ENCODE measurements at places on chromosomes 2 and 18. TPM values are rescaled to one million over a fixed set of nuclear protein-coding genes. Genes with fewer than 3 reads are reported as not detected.

The SERPINB7 gene
- 8.7 TPM for total RNA-seq

The CRYGA gene
- not detected for total RNA-seq

The DSG1 gene
- total RNA-seq = 0.38 TPM

The RAD51AP2 gene
- 0.04 TPM for total RNA-seq

The ERBB4 gene
- total RNA-seq = not detected

The LCT gene
- total RNA-seq = 0.04 TPM

The MROH2A gene
- total RNA-seq = not detected

The MYO7B gene
- not detected for total RNA-seq

The RFX8 gene
- total RNA-seq = 0.08 TPM

The RBKS gene
- 3.1 TPM for total RNA-seq

The CCBE1 gene
- 9.2 TPM for total RNA-seq

The ANKRD30BL gene
- not detected for total RNA-seq

The ZNF532 gene
- total RNA-seq = 44.6 TPM

The FEV gene
- total RNA-seq = not detected

The GKN2 gene
- not detected for total RNA-seq

The OR6B2 gene
- not detected for total RNA-seq

The IL1F10 gene
- total RNA-seq = 0.08 TPM

The DQX1 gene
- total RNA-seq = 4.2 TPM

The CGREF1 gene
- total RNA-seq = 1.1 TPM

The DNER gene
- 4.6 TPM for total RNA-seq

The KIF5C gene
- under 0.01 TPM for total RNA-seq

The BCL2 gene
- 0.84 TPM for total RNA-seq

The UGT1A9 gene
- not detected for total RNA-seq

The FASTKD1 gene
- total RNA-seq = 10.9 TPM

The ACADL gene
- not detected for total RNA-seq

The RGPD3 gene
- total RNA-seq = 0.08 TPM

The FIGN gene
- 0.70 TPM for total RNA-seq

The ASIC4 gene
- total RNA-seq = not detected

The CAPN14 gene
- 0.30 TPM for total RNA-seq

The FBXO41 gene
- 5.4 TPM for total RNA-seq

The TIGD1 gene
- 1.9 TPM for total RNA-seq

The CDCA7 gene
- 27.8 TPM for total RNA-seq

The TMEM198 gene
- total RNA-seq = 0.47 TPM

The MAB21L4 gene
- total RNA-seq = not detected

All from hair follicular keratinocyte (primary cell).